ENCODE measurements at places on chromosomes 7 and 10. TPM values are rescaled to one million over a fixed set of nuclear protein-coding genes. Genes with fewer than 3 reads are reported as not detected.

The PLOD3 gene
- 41.7 TPM for total RNA-seq

The ALOX5 gene
- 7.3 TPM for total RNA-seq

The NUTM2B gene
- 1.0 TPM for total RNA-seq

The CDH23 gene
- total RNA-seq, result 4.8 TPM

The BLNK gene
- total RNA-seq, result 1.4 TPM

The ABCB4 gene
- 4.4 TPM for total RNA-seq

The EGFR gene
- 11.4 TPM for total RNA-seq

The ASZ1 gene
- not detected for total RNA-seq

The H2BK1 gene
- total RNA-seq, result not detected

The NKX2-3 gene
- not detected for total RNA-seq

The RP9 gene
- total RNA-seq, result 20.0 TPM

The ZNF32 gene
- total RNA-seq, result 52.7 TPM

The TMEM236 gene
- 0.51 TPM for total RNA-seq

The SPOCK2 gene
- 10.4 TPM for total RNA-seq

The IGFBP3 gene
- 45.4 TPM for total RNA-seq

The PTPN20 gene
- 14.3 TPM for total RNA-seq

The AKR1C3 gene
- 40.5 TPM for total RNA-seq

The ATOH7 gene
- not detected for total RNA-seq

The TMEM196 gene
- total RNA-seq, result not detected

Measured in Right ventricle myocardium inferior (tissue), 1 donor.